ENCODE measurements at places on chromosomes 7 and 10.
A peak's percentile ranks its signal among the peaks of the same experiment; 100 is the strongest.

- no peak for DNase-seq
Measured at GRCh38 chr7:23533238-23533604, 1.4 kb upstream of the TRA2A start.

- DNase-seq, result no peak
Measured at GRCh38 chr7:38232502-38233366, 40.7 kb downstream of the TARP start.

- no peak for DNase-seq
Measured at GRCh38 chr7:133401225-133401624, 148.3 kb downstream of the EXOC4 start.

GRCh38 chr10:25522946-25523608 lies 348.3 kb downstream of the GPR158 start:
- DNase-seq, result no peak

- DNase-seq, result no peak
Measured at GRCh38 chr10:126256864-126257263, 131.4 kb downstream of the ADAM12 start.

DNA sequence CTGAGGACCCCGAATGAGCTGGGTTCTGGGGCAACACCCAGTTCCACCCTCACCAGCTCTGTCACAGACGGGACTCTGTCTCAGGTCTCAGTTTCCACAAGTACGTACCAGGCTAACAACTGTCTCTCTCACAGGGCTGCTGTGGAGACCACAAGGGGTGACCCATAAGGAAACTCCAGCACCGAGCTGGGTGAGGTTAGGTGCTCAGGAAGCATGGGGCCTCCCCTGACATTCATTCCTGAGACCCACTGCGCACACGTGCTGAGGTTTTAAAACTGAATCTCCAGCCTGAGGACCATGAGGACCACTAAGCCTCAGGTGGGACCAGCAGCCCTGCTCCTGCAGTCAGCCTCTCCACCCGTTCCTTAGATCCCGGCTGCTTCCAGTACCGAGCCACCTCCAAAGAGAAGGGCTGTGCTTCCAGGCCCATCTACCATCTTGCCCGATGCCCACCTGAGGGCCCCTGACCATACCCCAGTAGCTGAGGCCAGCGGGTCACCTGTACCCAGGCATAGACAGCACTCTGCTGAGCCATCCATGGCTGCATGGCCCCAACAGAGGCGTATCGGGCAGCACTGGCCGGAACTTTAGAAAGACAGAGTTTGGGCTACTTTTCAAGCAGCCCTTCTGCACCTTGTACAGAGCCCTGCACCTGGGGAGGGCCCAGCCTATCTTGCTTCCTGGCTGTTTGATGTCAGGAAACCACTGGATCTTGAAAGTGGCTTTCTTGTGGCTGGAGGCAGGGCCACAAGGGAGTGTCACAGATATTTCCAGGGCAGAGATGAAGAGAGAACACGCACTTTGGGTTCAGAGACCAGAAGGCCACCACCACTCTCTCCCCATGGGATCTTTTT lies 18.7 kb downstream of the HSPA12A start:
- no peak for DNase-seq

DNA sequence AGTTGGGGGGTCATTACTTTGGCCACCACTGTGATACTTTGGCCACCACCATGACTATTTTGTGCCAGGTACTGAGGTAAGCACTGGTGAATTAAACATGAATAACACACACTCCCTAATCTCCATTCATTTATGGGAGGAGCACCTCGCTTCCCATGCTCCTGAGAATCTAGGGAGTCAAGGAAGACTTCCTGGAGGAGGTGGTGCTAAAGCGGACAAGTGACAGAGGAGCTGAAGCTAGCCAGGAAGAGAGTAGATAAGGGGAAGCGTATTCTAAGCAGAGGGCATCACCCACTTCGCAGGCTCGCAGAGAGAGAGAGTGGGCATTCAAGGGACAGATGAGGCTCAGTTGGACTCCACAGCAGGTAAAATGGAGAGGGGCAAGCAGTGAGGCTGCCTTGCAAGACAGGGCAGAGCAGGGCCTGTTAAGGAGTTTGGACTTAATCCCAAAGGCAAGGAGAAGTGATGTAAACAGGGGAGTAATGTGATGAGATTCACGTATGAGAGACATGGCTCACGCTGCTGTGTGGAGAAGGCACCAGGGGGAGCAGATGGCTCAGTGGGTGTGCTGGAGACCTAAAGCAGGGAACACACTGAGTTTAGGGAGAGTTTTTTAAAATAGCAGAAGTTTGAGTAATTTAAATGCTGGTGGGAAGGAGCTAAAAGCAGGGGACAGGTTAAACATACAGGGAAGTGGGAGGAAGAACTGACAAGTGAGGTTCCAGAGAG lies 21.3 kb upstream of the TMEM248 start:
- DNase-seq, result no peak

GRCh38 chr7:158019726-158020705 lies 567.6 kb downstream of the PTPRN2 start:
- no peak for DNase-seq

DNA sequence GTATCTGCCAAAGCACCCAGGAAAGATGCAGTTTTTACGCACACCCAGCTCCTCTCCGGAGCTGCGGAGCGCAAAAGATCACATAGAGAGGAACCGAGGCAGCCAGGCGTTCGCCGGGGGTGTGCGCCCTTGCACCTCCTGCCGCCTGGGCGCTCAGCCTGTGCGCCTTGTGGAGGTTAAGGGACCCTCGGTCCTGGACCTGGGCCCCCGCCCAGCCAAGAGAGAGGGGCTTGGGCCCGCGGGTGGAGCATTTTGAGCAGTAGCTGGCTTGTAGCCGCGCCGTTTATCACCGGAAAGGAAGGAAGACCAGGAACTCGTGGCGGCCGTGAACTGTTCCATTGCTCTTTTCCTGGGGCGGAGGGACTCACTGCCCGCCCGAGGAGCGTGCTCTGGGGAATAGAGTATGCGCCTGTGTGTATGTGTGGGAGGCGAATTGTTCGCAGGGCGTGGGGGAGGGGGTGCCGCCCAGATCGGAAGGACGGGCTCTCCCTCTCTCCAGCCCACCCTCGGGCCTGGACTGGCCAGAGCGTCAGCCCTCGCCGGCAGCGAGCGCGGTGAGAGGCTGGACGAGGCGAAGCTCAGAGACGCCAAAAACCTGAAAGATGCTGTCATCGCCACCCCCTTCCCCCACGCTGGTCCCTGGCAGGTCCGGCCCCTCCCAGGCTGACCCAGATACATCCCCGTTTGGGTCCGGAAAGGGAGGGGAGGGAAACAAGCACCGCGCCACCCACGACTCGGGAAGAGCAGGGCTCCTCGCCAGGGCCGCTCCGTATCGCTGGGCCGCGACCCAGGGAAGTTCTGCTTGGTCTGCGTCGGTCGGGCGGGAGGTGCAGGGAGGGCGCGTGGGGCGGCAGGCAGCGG lies 1.2 kb upstream of the WNT2 start:
- peak; percentile 55 for DNase-seq

DNA sequence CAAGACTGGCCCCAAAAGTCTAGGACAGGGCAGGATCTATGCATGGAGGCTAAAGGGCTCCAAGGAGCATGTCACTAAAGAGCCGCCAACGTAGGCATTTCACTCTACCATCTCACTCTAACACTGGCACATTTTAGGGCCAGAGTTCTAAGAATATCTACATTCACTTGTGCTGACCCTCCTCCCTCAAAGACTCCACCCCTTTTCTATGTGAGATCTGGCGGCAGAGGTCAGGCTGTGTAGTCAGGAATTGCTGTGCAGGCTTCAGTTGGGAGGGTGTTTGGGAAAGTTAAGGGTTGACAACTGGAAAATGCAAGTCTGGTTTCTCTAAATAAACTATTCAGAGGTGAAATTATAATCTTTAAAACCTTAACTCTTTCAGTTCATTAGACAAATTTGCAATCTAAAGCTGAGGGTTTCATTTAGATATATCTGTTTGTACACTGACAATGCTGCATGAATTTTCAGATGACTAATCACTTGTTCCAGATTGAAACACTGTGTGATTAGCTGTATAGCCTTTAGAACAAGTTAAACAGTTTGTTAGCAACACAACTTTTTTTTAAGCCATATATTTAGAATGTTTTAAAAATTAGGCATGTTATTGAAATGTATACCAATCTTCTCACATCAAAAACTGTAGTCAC lies 18.2 kb downstream of the LMOD2 start:
- no peak for DNase-seq

DNA sequence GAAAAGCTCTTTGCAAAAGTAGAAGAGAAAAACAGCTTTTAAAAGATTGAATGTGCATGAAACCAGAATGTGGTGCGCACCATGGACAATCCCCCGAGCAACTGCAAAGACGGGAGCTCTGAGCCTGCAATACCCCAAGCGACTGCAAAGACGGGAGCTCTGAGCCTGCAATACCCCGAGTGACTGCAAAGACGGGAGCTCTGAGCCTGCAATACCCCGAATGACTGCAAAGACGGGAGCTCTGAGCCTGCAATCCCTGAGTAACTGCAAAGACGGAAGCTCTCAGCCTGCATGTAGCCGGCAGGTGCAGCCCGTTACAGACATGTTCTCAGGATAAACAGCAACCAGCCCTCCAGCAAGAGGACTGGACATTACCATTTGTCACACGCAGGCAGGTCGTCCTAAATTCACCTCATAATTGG lies 6.2 kb downstream of the ZNF775 start:
- DNase-seq, result no peak

All from AG08396 (cell line).